ENCODE measurements at places on chromosomes 2 and 18. TPM values are rescaled to one million over a fixed set of nuclear protein-coding genes. Genes with fewer than 3 reads are reported as not detected.

DNA sequence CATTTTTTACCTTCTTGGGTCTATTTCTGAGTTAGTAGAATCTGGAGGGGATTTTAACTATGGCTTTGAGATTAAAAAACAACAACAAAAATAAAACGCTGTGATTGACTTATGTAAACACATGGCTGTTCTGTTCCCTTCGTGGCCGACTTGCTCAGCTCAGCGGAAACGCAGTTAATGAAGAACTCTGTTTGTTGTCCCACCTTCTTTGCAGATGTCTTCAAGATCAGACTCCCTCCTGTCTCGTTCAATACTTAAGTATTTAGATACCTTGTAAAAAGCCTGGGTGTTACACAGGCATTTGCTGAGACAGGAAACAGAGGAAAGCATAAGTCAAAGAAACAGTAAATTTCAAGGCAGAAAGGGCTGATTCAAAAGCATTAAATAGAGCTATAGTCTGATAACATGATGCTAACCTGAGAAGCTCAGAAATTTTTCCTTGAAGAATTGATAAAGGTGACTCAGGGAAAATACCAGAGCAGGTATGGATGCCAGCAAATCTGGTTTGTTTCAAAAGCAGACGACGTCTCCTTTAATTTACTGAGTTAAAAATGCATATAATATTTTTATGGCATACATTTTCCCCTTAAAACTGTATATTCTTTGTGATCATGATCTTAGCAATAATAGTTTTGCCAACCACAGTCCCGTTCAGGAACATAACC, 21.7 kb upstream of the POLI start:
- no peak for DNase-seq

DNA sequence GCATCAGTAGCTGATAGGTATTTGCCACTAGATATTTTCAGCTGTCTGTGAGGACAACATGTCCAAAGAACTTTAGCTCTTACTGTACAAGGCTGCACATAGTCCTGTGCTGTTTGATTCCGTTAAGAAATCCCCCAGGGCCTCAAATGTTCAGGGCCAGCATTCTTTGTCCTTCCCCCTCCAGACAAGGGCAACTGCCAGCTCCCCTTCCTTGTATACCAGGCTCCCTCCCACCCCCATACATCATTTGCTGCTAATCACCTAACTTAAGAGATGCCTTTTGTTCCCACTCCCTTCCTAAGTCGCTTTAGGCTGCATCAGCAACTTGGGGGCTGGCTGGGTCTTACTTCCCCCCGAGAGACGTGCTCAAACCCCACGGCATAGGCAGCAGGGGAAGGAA, 138.7 kb downstream of the CDH20 start:
- DNase-seq: no peak

DNA sequence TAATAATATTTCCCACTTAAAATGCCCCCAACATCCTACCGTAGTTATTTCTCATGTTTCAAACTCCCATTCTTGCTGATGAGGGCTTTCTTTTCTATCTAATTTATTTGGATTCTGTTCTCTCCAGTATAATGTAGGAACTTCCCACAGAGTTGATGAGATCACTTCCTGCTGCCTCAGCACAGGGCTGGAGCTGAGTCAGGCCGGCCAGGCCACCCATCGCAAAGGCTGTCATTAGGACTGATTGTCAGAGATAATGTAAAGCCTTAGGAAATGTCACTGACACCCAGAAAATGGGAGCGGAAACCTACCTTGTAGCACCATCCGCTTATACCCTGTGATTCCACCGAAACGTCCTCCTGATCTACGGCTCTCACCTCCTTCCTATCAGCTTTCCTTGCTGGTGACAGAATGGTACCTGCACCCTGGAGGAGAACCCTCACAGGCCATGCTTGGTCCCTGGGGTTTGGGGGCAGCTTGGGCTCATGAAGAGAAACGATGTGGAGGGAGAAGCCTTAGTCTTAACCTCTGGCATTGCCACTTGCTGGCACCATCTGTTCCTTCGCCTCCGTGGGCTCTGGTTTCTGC, 672.8 kb upstream of the ID2 start:
- DNase-seq: no peak

GRCh38 chr2:208929139-208929864, 494.5 kb upstream of the MAP2 start:
- no peak for DNase-seq

GRCh38 chr2:35067420-35067819, 1288.2 kb upstream of the CRIM1 start:
- no peak for DNase-seq

DNA sequence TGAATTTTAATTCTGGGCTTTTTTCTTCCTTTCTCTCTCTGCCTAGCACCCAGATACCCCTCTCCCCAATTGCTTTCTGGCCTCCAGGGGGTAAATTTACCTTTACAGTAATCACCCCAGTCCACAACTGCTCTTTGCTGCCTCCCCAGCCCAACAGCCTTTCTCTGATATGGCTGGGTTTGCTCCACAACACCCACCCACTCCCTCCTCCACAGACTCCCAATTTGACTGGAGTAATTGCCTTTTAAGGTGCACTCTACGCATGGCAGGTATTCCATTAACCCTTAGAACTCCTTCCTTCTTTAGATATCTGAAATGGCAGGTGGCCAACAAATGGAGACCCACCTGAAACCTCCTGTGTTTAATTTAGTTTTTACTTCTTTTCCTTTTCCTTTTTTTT, 3.6 kb downstream of the CELF4 start:
- DNase-seq: no peak

- no peak for DNase-seq
These were observed 30.0 kb upstream of the ATG16L1 start for GRCh38 chr2:233221378-233222063.

GRCh38 chr2:98483257-98483861, 38.7 kb downstream of the INPP4A start:
- no peak for DNase-seq

DNA sequence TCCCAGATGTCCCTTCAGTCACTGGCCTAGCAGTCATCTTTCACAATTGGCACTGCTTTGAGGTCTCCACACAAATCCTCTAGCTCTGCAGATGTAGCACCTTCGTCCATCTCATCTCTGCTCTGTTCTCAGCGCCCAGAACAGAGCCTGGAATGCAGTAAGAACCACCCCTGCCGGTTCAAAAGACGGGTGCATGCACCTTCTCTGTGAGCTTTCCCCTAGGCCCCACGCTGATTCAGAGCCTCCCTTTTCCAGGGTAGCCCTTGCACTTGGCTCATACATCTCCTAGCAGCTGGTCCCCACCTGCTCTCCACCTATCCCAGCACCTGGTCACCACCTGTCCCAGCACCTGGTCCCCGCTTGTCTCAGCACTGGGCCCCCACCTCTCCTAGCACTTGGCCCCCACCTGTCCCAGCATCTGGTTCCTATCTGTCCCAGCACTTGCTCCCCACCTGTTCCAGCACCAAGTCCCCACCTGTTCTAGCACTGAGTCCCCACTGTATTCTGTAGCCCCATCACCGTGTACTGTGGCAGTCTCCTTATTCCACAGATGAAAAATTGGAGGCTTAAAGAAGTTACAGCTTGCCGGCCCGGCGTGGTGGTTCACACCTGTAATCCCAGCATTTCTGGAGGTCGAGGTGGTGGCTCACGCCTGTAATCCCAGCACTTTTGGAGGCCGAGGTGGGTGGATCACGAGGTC, 4.7 kb upstream of the KCNF1 start:
- DNase-seq: no peak

DNA sequence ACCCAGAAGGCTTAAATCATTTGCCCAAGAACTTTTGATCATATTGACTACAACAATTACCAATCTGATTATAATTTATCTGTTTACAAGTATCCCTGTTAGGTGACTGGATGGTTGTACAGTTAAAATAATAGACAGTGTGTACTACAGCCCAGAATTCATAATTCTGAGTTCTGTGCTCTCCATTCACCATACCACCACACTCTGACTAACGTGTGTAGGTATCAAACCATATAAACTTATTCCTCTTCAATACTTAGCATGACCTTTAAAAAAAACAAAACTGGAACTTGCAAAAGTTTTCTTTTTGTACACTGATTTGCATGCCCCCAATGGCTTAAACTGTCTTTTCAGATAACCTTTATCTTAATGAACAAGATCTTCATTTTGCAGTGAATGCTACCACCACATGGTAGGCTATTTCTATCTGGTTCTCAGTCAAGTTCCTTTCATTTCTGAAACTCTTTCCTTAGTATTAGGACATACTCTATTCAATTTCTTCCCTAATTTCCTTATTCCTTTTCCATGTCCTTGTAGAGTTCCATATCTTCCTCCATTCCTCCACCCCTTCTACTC, 50.9 kb downstream of the SOS1 start:
- no peak for DNase-seq

DNA sequence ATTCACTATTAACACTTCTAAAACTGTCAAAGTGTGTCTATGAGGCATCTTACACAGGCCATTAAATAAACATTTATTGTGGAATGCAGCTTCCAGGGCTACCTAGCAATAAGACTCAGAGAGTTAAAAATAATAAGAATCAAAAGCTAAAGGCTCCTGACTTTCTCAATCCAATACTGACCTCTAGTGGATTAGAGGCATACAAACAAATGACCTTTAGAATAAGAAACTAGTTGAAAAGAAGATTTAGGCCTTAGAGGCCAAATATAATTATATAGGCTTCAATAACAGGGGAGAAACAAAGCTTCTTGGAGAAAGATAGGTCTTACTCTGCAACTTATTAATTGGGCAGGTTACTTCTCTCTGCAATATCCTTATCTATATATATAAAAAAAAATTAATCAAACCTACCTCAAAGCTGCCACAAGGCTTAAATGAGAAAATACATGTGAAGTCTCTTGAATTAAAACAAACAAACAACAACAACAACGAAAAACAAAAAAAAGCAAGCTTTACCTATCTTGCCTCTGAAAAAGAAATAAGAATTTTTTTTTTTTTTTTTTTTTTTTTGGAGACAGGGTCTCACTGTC, 246.1 kb downstream of the EXOC6B start:
- DNase-seq: peak; percentile 71

DNA sequence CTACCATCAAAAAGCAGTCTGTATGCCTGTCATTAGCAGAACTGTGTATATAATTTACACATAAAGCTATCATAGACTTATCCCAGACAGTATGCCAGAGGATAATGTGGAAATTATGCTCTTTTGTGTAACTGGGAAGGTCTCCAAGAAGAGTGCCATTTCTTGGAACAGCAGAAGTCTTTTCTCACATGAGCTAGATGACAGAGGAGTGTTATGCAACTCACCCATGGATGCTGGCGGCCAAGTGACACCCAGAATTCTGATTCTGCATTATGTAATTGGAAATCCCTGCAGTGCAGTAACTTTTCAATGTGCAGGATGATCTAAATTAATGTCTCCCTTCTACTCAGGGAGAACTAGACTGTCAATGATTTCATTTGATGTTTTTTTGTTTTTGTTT, 160.0 kb downstream of the UBE2E3 start:
- no peak for DNase-seq

The C2orf76 gene
- 12.6 TPM for total RNA-seq

The ANO7 gene
- 1.1 TPM for total RNA-seq

The C2orf81 gene
- total RNA-seq: 0.17 TPM

The MC5R gene
- total RNA-seq: not detected

The ASXL3 gene
- total RNA-seq: 0.05 TPM

The GKN1 gene
- total RNA-seq: not detected

The CDCA7 gene
- 13.2 TPM for total RNA-seq

The EFHD1 gene
- 0.17 TPM for total RNA-seq

All from dermis blood vessel endothelial cell (primary cell).